ENCODE measurements at places on chromosomes 7 and 10. TPM values are rescaled to one million over a fixed set of nuclear protein-coding genes. Genes with fewer than 3 reads are reported as not detected.

SNCG gene
- total RNA-seq: 1.8 TPM

DNA sequence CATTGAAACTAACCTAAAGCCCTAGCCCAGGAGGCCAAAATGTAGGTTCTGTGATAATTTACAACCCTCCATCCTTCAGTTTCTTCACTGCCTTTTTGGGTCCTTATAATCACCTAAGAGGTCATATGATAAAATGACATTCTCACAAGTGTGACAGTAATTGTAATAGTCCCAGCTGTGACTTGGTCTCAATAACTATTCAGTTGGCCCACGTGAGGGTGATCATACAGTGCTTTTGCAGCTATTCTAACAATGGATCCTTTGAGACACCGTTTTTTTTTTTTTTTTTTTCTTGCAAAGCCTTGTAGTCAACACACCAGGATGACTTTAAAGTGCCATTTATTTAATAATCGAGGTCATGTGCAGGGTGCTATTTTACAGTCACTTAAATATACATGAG is 760.0 kb downstream of the PHTF2 start:
- no peak for DNase-seq

DNA sequence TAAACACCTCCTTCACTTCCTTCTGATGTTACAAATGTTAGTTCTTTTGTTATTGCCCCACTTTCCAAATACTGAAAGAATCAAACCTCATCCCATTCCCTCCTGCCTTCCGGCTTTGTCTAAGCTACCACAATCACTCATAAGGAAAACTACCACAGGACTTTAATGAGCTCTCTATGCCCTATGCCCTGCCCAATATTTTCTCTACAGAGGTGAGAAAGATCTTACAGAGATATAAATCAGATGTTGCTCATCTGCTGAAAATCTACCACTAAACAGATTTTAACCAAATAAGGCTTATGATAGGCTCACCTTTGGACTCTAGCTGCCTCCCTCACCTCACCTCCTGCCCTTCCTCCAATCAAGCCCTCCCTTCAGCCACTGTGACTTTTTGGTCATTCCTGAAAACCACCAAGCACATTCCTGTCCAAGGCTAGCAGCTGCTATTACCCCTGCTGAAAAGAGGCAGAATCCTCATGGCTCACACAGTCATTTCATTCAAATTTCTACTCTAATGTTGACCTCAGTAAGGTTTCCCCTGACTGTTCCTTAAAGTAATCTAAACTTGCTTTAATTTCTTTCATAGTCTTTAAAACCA is 7.7 kb downstream of the ZNF33B start:
- DNase-seq: no peak

GRCh38 chr10:75395932-75396630 is 5.5 kb downstream of the ZNF503 start:
- DNase-seq: peak; percentile 57

DNA sequence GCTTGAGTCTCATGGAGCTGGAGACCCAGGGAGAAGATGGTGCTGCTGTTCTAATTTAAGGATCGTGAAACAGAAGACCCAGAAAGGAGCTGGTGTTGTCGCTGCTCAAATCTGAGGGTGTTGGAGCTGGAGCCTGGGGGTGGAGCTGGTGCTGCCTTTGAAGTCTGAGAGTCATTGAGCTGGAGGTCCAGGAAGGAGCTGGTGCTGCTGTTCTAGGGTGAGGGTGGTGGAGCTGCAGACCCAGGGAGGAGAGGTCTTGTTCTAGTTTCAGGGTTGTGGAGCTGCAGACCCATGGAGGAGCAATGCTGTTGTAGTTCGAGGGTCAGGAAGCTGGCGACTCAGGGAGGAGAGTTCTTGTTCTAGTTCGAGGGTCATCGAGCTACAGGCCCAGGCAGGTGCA is 84.1 kb upstream of the ZNF479 start:
- DNase-seq: no peak
